T-helper 1 cell (primary cell): ENCODE measurements at places on chromosomes 4 and X.

DNA sequence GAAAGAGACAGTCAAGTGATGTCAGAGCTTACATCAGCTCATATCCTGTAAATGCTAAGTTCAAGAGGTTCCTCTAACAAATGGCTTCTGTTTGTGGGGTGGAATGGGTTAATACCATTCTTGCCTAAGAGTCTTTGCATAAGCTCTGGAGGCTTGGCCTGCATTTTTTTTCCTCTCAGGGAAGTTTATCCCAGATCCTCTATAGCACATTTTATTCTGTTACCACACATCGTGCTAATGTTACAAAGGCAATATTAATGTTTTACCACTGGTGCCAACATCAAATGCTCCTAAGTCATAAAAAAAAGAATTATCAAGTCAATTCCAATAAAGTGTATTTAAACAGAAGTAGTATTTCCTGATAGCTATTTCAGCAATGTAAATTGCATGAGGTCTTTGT is 2.9 kb upstream of the ADH6 start:
- DNase-seq: no peak

- no peak for DNase-seq
These were observed 51.2 kb downstream of the NR3C2 start for GRCh38 chr4:148391056-148391455.

GRCh38 chrX:100928660-100929613 is at the start of gene XKRX:
Gene XKRX (minus strand): TSS chrX:100928917. CDS start chrX:100928304, 613 bp downstream.
- DNase-seq: no peak

DNA sequence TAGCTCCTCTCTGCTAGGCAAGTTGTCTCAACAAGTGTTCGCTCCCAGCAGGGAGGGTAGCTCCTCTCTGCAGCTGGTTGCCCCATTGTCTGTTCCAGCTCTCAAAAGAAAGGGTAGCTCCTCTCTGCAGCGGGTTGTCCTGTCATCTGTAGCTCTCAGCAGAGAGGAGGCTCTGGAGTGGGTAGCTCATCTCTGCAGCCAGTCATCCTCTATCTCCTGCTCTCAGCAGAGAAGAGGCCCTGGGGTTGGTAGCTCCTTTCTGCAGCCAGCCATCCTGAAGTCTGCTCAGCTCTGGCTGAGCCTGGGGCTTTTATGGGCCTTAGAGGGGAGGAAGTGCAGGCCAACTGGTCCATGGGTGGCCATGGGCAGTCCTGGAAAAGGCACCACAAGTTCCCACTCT is 342.7 kb downstream of the PTTG2 start:
- DNase-seq: no peak

- DNase-seq: no peak
These were observed 3.2 kb upstream of the PLP1 start for GRCh38 chrX:103773445-103773844.

GRCh38 chrX:46298821-46299220 is 246.4 kb downstream of the ZNF674 start:
- DNase-seq: no peak

DNA sequence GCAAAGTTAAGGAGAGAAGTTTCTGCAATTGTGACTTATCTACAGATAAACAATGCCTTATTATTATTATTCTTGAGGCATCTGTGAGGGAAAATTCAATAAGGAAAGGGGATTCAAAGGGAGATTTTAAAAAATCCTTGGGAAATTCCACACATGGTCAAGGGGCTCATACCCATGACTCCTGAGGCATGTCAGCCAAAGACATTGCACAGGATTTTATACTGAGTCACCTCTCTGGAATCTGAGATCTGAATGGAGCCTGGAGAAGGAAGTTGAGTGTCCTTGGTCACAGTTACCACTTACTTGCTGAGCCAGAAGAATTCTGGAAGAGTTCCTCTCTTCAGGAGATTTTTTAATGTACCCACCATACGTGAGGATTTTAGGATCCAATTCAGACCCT is 14.4 kb upstream of the CXCL8 start:
- DNase-seq: no peak

GRCh38 chr4:147730333-147730732 is 1.6 kb upstream of the ARHGAP10 start:
- no peak for DNase-seq

GRCh38 chr4:134905061-134905460 is 703.5 kb upstream of the PABPC4L start:
- no peak for DNase-seq

DNA sequence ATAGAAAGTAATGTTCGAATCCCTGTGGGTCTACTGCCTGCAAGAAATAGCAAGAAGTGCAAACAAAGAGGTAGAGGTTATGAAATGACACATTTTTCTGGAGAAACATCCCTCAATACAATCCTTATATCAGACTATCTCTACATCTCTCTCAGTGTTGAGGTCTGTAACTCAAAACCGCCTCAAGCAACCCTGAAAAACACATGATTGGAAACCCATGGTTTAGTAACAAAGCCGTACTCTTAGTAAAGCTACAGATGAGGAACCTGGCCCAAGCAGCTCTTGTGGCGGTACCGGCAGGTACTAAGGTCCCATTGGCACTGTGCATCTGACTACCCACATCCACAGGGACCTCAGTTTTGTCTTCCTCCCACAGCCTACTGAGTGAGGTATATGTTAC is 53.9 kb downstream of the IRF2 start:
- peak; percentile 72 for DNase-seq

DNA sequence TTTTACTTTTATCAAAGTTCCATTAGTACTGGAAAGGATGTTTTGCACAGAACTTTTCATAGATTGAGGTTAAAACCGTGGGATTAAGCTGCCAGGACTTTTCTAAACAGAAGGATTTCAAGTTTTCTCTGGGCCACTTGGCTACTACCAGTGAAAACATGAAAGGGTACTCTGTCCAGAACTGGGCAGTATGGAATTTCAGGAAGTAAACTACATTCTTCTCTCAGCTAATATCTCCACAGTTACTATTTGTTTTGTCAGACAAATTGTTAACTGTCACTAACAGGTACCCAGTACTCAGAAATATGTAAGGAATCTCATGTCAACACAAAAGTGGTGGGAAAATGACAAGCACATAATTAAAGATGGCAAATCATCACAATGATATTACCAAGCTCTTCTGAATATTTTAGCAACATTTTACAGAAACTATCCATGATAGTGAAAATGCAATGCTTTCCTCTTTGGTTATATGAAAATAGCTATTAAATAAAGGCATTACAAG is 454.4 kb downstream of the C4orf33 start:
- DNase-seq: no peak

GRCh38 chr4:116082808-116083366 is 969.5 kb upstream of the NDST4 start:
- DNase-seq: no peak

DNA sequence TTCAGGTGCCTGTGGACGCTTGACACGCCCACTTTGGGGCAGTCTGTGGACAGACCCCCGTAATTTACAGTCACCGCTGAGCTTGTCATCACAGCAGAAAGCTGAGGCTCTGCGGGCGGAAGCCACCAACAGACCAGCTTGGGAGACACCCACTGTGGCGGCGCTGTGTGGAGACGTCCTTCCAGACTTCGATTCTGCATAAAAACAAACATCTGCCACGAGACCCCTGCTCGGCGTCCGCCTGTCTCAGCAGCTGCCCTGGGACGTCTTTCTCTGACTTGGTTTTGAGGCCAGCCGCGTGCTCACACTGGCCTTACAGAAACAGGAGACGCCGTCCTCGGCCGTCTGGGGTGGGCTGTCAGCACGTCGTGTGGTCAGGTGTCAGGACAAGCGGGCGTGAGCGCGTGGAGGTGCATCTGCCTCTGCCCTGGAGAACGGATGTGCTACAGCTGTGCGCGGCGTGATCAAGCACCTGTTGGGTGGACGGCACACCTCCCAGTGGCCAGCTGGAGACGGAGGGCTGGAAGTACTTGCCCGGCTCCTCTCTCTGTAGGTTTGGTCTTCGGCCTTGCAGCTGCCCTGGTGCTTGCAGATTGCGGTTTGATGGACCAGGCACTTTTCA is 37.5 kb downstream of the PIGG start:
- no peak for DNase-seq

- no peak for DNase-seq
These were observed 119.5 kb upstream of the DIPK2B start for GRCh38 chrX:45320191-45320590.

DNA sequence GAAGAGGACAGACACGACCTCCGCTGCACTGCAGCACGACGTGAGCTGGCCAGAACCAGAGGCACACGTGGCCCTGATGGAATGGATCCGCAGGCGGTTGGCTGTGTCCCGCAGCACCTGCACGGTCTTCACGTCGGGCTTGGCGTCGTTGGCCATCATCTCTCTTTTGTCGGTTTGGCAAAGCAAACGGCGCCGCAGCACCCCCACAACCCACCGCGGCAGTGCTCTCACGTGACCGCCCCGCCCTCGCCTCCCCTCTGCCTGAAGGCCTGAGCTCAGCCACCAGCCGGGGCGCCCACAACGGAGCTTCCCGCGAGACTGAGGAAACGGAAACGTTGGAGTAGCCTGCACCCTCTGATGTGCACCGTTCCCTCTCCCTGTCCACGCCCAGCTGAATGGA is at the start of gene TKTL2:
Gene TKTL2 (minus strand): TSS at position 179 of the 400 bp plus-strand sequence. CDS start 20 bp downstream, at position 159.
- no peak for DNase-seq

GRCh38 chr4:88320780-88321373 is 36.5 kb upstream of the PPM1K start:
- no peak for DNase-seq

GRCh38 chr4:142126890-142127497 is 490.6 kb downstream of the IL15 start:
- peak; percentile 58 for DNase-seq

- no peak for DNase-seq
These were observed 4.0 kb upstream of the HSPA4L start for GRCh38 chr4:127778102-127778501.

GRCh38 chr4:10082047-10082446 is 34.6 kb downstream of the WDR1 start:
- no peak for DNase-seq

- DNase-seq: no peak
These were observed 41.3 kb downstream of the FRG1 start for GRCh38 chr4:189981970-189982369.

DNA sequence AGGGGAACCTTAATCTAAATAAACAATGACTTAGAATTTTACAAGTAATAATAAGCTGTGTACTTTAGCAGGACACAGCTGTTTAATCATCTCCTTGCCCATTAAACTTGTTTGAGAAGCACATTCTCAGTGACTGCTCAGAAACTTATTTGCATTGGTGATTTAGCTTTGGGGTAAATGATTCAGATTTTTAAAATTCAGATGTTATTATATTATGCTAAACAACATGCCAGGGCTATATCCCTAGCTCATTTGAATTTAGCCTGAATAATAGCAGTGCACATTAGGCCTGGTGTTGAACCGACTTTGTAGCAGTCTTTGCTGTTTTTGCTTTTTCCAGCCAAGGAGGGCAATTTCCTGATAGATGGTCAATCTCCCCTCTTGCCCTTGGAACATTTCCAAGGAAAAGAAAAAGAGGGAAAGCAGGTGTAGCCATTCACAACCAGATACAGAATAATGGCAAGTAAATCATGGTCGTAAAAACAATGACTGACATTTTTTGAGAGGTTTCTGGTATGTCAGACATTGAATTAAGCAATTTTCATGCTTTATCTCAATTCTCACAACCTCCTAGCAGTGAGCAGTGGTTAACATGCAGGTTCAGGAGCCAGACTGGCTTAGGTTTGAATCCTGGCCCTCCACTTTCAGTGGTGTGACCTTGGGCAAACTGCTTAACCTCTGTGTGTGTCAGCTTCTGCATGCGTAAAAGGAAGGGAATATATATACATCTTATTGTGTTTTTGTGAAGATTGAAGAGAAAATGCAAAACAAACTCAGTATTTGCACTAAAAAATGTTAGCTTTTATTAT is 16.8 kb downstream of the ARHGEF38 start:
- no peak for DNase-seq

DNA sequence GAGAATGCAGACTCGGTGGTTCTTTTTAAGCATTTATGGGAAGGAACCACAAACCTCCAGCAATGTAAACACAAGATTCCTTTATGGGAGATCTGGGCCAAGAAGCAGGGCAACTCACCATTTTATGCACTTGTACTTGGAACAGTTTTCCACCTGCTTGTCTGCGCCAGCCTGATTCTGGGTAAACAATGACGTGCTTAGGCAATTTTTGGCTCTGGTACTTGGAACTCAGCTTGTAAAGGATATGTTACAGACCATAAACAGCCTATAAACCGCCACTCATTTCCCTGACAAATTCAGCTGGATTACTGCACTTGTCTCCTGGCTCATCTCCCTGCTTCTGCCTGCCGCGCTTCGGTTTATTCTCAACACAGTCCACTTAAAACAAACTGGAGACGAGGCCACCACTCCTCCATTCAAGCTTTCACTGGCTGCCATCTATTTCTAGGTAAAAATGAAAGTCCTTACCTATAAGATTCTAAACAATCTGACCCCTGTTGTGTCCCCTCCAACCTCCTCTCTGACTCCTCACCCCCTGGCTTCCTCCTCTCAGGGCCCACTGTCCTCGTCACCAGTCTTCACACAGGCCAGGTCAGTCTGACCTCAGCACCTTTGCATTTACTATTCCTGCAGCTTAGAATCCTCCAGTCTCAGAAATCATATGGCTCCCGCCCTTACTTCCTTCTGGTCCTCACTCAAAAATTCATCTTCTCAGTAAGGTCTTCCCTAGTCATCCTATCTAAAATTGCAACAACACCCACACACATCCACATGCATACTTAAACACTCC is 205.9 kb upstream of the GALNT7 start:
- DNase-seq: no peak

DNA sequence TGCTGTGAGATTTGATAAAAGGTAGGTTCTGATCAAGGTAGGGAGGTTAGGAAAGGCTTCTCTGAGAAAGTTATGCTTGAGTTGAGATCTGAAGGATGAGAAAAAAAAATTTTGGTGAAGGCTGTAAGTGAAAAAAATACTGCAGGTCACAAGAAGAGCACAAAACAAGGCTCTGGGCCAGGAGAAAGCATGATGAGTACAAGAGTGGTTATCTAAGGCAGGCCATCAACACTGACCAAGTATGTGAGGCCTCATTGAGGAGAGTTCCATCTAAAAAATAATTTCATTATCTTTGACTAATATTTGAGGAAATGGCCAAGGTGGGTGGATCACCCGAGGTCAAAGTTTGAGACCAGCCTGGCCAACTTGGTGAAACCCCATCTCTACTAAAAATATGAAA is 71.6 kb upstream of the SLC4A4 start:
- DNase-seq: no peak

DNA sequence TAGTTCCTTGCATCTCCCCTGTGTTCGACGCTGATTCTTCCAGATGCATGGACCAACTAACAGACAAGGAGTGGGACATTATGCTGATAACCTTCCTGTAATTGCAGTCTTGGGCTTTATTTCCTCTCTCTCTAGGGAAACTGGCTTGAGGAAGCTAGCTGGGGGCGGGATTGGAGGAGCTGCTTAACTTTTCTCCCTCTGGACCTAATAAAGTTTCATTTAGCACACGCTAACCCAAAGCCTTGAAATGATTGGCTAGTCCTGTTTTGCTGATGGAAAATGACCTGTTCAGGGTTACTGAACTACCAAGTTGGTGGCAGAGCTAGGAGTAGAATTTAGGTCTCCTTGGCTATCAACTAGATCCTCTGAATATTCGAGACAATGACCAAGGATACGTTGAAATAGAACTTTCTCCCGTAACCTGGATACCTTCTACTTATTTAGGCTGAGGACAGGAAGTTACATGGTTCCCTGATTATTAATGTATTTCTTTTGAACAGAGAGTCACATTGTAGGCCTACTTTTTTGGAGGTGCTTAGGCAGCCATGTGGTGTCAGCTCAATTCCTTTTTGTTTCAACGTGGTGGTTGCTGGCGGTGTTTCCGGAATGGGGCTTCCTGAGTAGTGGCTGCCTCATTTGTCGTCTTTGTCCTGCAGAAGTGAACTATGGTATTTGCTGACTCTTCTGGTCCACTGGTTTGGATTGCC is 2.0 kb downstream of the PGK1 start:
- peak; percentile 40 for DNase-seq
